ENCODE measurements at places on chromosomes 5 and 9.

DNA sequence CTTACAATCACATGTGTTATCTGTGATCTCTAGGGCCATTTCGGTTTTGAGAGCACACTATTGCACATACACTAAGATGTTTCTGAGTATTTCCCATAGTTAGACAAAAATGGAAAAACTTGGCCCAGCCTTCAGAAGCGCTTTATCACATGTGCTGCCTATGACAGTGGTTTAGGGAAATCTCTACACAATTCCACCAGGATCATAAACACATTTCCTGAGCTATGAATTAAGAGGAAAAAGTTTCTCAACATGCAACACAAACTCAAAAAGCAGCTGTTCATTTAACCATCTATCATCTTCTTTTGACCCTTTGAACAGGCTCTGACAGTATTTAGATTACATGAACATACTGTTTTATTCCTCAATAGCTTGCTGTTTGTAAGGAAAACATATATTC is 15.1 kb downstream of the FGF1 start:
- DNase-seq = no peak

- no peak for DNase-seq
These were observed 13.0 kb downstream of the MED10 start for GRCh38 chr5:6365142-6365976.

DNA sequence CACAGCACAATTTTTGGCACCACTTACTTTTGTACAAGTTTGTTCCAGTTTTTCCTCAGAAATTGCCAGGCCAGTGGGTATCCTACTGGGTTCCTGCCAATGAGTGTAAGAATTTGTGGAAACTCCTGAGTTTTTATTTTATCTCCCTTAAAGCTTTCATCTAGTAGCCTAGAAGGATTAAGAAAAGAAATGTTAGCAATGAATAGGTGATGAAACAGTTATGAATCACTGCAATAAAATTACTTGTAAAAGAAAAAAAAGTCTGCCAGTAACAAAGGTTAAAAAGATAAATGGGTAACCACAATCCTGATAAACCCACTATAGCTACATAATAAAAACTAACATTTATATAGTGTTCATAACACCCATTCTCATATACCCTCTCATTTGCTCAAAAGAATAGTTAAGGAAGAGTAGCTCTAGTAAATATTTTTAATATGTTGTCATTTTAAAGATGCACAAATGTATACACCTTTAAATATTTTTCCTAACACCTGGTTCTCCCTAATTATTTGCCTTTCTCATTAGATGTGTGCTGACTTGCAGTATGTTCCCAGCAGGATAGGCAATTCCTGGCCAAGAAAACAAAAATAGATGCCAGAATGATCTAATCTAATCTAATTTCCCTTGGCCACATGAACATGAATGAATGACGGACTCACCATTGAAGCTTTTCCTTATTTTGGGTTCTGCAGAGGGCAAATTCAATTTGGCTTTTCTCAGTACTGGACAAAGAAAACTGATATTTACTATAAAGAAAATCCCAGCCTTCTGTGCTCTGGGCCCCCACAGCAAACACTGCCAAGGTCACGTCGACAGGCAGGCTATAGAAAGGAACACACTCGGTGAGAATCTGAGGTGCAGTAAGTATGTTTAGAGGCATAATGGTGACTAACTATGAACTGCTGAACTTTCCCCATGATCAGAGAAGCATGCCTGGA is 26.4 kb downstream of the ERAP1 start:
- no peak for DNase-seq

DNA sequence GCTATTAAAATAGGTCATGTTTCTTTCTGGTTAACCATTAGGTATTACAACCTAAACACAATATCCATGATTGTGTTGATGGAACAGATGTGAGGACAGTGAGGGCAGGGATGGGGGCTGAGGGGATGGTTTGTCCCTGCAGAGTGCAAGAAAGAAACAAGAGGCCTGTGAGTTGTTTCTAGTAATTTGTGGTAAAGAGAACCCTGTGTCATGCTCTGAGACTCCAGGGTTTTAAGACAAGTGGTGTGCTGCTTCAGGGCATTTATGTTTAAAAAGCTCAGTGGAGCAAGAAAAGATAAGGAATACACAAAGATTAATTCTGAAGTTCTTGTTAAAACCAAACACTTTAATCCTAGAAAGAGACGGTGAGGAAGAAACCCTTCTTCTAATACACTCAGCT is 656.5 kb downstream of the TLE1 start:
- DNase-seq = no peak

GRCh38 chr9:71752352-71752751 is 16.0 kb downstream of the CEMIP2 start:
- DNase-seq = no peak

GRCh38 chr5:452978-453710 is 10.2 kb downstream of the EXOC3 start:
- no peak for DNase-seq

DNA sequence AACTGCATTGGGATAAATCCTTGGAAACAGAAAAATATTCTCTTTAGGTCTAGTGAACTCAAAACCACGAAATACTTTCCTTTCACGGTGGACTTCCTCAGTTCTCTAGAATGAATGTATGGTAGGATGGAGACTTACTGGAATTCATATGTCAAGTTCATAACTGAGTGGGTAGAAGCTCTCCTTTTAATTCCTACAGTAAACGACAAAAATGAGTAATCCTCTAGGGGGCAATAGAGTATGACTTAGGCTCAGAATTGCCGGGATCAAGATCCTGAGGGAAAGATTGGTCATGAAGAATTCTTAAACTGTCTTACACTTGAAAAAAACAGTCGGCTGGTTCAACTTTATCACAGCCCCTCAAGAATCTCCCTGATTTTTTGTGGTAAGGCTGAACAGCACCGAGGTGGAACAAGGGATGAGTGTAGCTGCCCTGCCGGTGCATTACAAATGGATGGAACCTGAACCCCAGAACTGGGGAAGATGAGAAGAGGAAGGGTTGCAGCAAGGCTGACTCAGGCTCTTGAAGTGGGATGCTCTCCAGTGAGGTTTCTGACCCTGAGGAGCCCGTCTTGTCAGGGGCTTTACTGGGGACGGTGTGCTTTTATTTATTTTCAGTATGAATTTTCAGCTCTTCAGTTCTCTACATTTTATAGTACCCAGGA is 14.0 kb upstream of the LOX start:
- no peak for DNase-seq

GRCh38 chr9:87711857-87712800 is 13.8 kb upstream of the CTSL start:
- no peak for DNase-seq

GRCh38 chr5:168603746-168604145 is 24.6 kb upstream of the PANK3 start:
- no peak for DNase-seq

- peak; percentile 11 for DNase-seq
These were observed 49.9 kb upstream of the GARNL3 start for GRCh38 chr9:127214421-127215267.
